ENCODE measurements at places on chromosomes 1 and 21.
A peak's percentile ranks its signal among the peaks of the same experiment; 100 is the strongest.

- DNase-seq = no peak
Observed at GRCh38 chr1:84141182-84142003, 2.7 kb upstream of the PRKACB start.

DNA sequence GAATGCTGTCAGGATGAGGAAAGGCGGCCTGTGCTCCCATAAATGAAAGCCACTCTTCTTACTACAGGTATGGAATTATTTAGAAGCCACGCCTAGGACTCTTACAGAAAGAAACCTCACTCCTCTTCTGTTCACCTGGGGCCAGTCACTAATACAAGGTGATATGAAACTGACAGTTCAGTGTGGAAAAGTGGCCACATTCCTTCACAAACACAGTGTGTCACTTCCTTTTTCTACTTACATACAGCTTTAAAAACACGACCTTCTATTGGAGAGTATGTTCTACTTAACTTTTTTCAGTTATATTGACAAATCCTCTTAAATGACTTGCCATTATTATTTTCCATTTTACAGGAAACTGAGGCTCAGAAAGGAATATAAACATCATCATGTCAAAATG lies 163.1 kb downstream of the PCNX2 start:
- no peak for DNase-seq

- DNase-seq = no peak
Observed at GRCh38 chr1:226563666-226564065, 15.1 kb downstream of the STUM start.

- DNase-seq = no peak
Observed at GRCh38 chr1:172342584-172343239, 77.8 kb upstream of the C1orf105 start.

GRCh38 chr1:109642626-109643025 lies 13.3 kb upstream of the GSTM4 start:
- no peak for DNase-seq

DNA sequence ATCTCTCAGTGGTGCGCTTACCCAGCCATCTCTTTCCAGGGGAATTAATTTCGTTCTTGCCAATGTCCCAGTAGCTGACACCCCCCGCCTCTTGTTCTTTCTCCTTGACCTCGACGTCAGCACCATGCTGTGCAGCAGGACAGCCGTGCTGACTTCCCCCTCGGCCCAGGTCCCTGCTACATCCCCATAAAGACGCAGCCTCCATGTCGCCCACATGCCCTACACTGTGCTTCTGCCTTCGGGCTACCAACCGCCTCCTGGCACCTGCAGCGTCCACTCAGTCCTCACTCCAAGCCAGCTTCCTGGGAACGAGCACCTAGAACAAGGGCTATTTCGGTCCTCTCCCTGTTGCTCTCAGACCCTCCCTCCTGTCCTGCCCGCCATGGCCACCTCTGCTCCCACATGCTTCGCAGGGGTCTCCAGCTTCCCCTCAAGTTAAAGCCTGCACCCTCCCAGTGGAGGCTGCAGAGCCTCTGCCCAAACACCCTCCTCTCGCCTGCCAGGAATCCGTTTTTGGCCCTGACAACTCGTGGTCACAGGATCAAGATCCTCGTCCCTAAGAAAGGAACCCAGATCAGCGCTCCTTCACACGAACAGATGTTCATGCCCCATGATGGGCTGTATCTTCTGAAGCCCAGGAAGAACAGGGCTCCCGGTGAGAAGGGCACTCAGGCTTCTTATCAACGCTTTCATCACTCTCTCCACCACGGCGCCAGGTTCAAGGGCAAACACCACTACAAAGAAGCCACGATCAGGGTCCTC lies 109.7 kb downstream of the NPHP4 start:
- DNase-seq = no peak

DNA sequence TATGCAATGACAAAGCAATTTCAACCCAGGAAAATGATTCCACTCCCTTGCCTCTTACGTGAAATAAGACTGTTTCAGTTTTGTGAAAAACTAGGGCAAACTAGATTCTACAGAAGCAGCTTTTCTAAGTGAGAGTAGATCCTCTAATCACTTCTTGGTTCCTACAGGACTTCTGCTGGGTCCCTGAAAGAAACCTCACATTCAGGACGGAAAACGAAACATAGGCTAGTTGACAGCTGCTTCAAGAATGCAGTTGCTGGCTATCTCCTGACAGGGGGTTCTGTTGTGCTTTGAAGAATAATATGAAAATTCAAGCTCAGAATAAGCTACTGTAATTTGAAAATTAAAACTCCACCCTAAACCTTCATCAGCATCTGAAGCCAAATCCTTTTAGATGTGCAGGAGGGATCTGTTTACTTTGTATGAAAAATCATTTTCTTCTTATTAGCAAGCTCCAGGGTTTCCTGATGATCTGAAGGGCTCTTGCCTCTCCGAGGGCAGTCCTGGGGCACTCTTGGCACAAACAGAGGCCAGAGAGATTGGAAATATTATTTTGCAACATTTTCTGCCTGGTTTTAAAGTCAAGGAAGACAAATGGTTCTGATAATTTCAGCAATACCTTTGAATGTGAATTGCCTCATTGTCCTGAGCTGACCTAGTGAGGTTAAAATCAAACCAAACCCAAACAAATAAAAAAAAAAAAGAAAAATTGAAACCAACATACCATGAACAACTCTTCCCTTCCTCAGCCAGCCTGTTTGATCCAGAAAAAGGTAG lies 55.0 kb downstream of the NTMT2 start:
- DNase-seq = no peak

DNA sequence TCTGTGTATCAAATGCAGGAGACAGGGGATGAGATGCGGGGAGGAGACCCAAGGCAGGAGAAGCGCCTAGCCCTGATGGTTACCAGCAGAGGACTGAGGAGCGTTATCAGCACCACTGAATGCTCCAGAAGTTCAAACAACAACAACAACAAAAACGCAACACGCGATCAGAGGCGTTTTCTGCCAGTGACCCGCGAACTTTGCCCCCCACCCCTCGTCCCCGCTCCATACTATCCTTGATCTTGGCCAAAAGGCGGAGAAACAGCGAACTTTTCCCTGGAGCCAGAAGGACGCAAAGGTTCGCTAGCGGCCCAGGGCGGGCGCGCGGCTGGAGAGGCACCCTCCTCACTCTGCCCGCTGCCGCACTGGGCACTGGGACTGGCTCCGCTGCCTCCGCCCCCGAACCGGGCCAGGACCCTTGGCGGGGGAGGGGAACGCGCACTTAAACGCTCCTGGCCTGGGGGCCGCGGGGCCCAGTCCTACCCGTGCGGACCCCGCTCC lies 699 bp downstream of the ECHDC2 start:
- no peak for DNase-seq

- DNase-seq = no peak
Observed at GRCh38 chr1:8016210-8016894, 9.8 kb downstream of the ERRFI1 start.

DNA sequence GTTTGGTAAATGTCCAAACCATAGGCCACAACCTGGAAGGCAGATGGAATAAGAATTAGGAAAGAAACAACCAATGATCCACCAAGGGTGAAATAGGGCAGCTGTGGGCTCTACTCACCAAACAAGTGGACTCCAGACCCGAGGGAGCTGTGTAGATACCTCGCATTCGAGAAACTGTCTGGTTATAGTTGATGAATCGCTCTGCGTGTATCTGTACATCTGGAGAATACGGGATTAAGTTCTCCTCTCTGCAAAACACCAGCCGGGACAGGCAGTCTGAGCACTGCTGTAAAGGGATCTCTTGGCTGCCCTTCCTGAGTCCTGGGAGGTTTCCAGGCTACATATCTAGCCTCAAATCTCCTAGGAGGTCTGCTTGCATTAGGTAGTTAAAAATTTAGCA lies 9.4 kb upstream of the UBR4 start:
- DNase-seq = no peak

- no peak for DNase-seq
Observed at GRCh38 chr1:68293122-68293521, 60.8 kb upstream of the WLS start.

- DNase-seq = no peak
Observed at GRCh38 chr1:20829531-20829930, 42.4 kb upstream of the HP1BP3 start.

GRCh38 chr1:217919683-217920388 lies 288.7 kb downstream of the SPATA17 start:
- DNase-seq = no peak

DNA sequence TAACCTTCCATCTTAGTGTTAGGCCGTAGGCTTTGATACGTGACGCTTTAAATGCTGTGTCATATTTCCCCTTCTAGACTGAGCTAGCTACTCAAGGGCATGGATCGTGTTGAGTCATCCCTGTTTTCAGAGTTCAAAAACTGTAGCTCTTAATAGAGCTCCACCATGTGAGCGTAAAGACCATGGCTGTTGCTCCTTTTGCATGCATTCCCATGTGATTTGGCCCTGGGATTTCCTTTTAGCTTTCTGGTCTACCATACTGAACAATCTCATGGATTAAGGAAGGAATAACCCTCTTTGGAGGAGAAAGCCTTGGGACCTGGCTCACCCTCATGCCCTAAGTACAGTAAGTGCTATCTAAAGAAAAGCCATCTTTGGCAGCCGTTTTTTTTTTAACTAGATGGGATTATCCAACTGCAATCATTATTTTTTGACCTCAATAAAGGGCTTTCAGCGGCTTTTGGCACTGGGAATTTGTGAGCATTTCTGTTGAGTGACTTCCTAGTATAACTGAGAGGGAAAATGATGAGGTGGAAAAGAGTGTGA lies 76.6 kb downstream of the PLPP3 start:
- DNase-seq = peak; percentile 41

- DNase-seq = no peak
Observed at GRCh38 chr1:12614402-12615158, 3.4 kb downstream of the DHRS3 start.

DNA sequence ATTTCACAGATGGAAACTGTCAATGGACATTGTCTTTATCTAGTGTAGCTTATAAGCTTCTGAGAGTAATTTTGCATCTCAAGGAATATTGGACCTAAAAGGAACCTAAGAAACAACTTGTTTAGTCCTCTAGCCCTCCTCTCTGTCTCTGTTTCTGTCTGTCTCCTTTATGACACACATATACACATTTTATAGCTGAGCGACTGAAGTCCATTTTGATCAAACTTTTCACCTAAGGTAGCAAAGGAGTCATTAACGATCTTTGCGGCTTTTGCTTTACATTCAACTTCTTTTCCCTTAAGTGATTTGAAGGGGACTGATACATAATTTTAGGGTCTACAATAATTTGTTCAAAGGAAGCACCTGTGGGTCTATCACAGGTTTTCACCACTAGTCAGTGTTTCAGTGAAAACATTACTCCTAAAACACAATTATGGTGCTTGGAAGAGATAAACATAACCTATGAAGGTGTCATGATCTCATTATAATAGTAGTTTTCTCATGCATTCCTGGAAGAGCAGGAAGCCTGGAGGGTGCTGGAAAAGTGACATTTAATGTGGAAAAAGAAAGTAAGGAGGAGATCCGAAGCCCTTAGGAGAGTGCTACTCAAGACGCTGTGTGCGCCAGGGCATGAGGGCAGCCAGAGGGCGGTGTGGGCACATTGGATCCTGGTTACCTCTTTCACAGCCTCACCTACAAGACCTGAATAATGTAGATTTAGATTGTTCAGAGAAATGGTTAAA lies 248.6 kb downstream of the DNM3 start:
- peak; percentile 8 for DNase-seq

GRCh38 chr1:113652771-113653170 lies 106.5 kb downstream of the PHTF1 start:
- DNase-seq = no peak

DNA sequence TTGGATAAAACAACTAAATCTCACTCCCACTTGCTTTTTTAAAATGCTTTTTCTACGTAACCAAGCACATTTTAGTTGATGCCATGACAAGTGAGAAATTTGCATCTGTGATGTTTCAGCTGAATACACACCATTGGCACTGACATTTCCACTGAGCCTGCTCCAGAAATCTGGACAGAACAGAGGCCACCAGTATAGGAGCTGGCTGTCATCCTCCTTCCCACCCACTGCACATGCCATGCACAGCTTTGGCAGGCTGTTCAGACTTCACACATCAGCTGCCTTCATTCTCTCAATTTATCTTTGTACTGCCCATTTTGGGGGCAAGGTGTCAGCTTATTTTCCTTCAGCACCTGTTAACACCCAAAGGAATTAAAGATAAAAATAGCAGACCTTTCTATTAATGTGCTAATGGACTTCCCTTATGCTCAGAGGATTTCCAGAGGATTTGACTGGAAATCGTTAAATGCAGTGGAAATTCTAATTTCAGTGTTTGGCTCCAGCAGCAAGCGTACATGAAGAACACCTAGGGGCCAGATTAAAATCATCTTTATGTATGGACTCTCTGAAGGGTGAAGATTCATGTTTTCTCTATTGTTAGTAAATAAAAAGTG lies 12.9 kb upstream of the PODN start:
- DNase-seq = no peak

DNA sequence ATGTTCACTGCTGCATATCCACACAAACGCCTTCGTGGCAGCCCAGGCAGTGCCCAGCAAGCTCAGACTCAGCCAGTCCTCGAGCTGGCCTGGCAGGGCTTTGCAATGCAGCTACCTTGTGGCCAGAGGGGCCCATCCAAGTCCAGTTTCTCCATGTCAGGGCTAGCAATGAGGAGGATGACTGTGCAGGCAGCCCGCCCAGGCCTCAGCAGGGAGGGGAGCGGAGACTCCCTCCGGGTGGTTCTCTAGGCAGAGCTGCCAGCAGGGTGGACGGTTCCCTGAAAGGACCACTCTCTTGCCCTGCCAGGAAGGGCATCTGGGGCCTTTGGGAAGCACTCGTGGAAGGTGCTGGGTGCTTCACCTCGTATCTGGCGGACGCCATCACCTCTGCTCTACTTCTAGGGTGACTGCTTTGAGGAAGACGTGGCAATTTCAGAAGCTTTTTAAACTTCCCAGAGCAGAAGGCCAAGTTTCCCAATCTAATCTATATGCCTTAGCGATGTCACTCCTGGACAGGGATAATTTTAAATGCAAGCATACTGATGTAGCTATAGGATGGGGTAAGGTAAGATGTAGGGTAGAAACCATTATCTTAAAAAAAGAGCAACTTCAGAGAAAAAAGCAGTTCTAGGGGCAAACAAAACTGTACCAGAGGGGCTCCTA lies 56.2 kb downstream of the RUNX1 start:
- peak; percentile 65 for DNase-seq

- DNase-seq = no peak
Observed at GRCh38 chr1:186775881-186776560, 52.7 kb upstream of the PLA2G4A start.

- DNase-seq = no peak
Observed at GRCh38 chr1:22517956-22518355, 45.3 kb upstream of the EPHA8 start.

DNA sequence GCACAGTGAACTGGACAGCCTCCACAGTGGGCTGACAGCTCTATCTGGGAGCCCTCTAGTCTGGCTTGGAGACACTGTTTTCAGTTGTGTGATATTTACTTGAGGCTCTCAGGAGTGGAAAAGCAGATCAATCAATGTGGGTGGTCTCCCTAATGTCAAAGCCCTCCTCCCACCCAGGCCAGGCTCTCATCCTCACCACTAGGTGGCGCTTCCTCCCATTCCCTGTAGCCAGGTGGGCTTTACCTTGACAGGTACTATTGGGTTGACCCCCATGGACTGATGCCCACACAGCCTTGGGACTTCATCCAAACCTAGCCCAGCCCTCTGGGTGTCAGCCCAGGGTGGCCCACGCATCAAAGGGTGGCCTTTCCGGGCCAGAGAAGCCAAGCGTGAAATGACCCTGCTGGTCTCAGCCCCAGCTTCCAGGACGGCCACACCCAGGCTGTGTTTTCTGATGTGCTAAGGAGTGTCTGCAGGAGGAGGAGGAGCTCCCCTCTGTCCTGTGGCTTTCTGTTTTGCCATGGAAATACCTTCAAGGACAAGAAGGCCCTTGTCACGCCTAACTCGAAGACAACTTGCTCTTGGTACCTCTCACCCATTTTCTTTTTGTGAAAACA lies 54.0 kb downstream of the CLIC6 start:
- peak; percentile 45 for DNase-seq

Data from erythroblast (primary cell).